ENCODE measurements at places on chromosomes 6 and 20.
A peak's percentile ranks its signal among the peaks of the same experiment; 100 is the strongest.

- no peak for DNase-seq
Measured at GRCh38 chr6:110255211-110255750, 75.1 kb downstream of the CDC40 start.

DNA sequence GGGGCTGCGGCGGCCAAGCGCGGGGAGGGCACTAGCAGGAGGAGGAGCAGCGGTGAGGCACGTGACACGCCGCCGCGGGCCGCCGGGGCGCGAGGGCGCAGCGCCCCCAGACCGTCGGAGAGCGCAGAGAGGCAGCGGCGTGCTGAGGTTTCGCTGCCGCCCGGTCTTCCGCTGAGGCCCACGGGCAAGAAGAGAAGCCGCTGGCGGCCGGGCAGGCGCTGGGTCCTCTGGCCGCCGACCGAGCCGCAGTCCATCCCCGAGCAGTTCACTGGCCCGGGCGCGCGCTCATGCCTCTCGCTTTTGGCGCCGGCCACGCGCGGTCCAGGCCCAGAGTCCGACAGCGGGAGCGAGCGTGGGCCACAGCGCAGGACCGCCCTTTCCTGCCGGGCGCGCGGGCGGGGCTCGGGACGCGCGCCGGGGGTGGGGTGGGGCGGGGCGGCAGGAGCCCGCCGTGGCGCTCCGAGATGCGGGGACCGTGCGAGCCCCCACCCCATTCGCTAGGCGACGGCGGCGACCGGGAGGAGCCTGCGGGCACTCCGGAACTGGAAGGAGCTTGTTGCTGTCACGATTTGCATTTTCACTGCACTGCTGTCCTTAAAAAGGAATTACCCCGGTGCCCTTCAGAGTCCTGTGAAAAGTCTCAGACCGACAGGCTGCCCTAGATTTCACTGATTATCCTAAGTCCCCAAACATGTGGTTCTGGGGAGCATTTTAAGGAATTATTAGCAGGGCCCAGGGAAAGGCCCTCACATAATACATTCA, at the start of gene MCUR1:
Gene MCUR1 (minus strand): TSS at position 382 of the 762 bp plus-strand sequence. CDS start 128 bp downstream, at position 254.
- DNase-seq = peak; percentile 47

DNA sequence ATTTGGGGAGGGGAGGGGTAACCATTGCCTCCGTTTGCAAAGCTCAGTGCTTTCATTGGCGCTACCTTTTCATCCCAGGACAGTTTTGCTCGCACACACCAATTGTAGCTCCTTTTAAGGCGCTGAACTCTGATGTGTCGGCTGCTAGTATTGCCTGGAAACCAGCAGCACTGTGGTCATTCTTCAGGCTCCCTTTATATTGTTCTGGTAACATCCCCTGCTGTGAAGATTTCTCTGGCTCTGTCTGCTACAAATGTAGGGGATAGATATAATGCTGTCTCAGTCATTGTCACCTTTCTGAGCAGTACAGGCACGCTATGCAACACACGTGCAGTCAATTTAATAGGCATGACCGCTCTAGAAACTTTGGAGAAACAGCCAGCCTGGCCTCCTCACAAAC, 172.9 kb upstream of the SASH1 start:
- no peak for DNase-seq

GRCh38 chr6:26240157-26241032, 124.6 kb upstream of the BTN3A2 start:
- DNase-seq = peak; percentile 51

- DNase-seq = no peak
Measured at GRCh38 chr6:24858177-24858653, 59.5 kb upstream of the ARMH2 start.

- no peak for DNase-seq
Measured at GRCh38 chr6:106318061-106318460, 7.5 kb downstream of the ATG5 start.

DNA sequence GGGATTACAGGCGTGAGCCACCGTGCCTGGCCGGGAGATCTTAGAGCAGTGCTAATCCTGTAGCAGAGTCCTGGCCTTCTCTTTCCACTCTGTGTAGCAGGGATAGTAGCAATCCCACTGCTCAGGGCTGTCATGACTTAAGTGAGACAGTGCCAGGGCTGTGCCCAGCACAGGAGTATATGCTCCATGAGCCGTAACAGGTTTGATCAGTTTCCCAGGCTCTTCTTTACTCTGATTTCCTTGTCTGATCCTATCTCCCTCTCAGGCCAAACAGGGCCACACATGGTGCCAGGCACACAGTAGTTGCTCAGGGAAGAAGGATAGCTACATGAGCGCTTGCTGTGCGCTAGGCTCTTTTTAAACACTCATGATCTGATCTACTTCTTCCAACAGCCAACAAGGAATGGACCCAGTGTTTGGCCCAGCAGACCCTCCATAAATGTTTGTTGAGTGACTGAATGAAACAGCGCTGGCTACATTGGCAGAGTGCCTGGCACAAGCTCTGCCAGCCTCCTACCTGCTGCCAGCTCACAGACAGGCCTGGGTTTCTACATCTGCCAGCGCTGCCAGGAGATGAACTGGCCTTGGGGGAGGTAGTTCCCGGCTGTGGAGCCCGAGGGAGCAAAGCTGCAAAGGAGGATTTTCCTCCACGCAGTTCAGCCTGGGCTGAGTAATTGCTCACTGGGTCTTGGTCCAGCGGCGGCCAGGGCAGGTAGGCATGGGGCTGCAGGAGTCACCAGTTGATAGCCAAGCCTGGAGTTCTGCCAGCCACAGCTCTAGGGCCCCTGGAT, 36.9 kb downstream of the SNAI1 start:
- DNase-seq = no peak

GRCh38 chr6:20415304-20415703, 13.6 kb downstream of the E2F3 start:
- no peak for DNase-seq

DNA sequence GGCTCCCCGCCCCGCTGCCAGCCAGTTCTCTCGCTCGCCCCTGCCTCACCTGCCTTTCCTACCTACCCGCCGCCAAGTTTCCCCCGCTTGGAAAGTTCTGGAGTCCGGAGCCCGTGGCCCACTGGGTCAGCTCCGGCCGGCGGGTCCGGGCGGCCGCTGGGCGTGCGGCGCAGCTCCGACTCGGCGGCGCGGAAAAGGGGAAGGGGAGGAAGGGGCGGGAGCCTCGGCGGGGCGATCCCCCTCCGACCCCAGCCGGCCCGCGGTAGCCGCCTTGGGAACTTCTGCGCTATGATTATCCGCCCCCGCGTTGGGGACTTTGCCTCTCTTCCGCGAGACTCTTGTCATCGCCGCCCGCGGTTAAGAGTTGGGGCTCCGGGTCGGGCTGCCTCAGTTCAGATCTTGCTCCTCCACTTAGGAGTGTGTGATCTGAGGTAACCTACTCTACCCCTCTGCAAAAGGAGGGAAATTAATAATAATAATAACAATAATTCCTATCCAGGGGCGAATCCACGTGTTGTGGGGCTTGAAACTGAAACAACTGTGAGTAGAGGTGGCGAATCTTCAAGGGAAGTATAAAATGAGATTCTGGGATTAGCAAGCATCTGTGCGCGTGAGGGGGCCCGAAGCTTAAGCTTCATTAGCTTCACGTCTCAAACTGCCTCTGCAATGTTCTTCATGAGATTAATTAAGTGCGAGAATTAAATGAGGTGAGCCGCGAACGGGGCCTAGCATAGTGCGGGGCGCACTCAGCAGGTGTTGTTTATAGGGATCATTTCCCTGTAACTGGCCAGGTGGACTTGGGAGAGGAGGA, 30.8 kb downstream of the SF3B5 start:
- DNase-seq = peak; percentile 44

- DNase-seq = no peak
Measured at GRCh38 chr6:154878871-154879491, 116.1 kb upstream of the TIAM2 start.

DNA sequence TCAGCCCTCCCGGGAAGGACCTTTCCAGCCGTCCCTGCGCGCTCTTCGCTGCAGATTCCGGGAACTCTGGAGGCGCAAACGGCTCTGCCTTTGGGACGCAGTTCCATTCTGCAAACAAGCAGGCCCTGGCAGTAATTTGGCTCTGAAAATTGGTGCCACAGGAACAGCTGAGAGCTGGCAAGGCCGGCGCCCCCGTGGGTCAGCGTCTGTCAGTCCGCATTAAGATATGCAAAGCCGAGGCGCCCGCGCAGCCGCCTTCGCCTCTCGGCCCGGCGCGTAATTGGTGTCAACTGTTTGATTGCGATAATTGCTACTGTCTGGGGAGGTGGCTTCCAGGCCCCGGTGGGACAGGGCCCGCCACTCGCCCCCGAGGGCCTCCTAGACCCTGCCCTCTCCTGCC, 73.6 kb downstream of the NCR2 start:
- DNase-seq = no peak

DNA sequence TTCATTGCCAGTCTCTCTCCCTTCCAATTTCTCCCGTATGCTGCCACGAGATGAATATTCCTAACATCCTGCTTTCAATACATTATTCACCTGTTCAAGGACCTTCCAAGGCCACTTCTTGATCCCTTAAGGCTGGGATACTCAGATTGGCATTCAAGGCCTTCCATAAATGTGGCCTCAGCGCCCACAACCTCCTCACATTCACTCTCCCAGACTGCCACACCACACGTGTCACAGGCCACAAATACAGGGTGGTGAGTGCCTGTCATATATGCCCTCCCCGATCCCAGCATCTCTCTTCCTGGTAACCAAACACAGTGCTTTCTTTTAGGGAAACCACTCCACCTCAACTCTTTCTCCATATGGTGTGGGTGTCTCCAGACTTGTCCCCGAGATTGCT, 55.5 kb downstream of the TTI1 start:
- no peak for DNase-seq

- DNase-seq = no peak
Measured at GRCh38 chr20:15528391-15529111, 1044.7 kb downstream of the KIF16B start.

DNA sequence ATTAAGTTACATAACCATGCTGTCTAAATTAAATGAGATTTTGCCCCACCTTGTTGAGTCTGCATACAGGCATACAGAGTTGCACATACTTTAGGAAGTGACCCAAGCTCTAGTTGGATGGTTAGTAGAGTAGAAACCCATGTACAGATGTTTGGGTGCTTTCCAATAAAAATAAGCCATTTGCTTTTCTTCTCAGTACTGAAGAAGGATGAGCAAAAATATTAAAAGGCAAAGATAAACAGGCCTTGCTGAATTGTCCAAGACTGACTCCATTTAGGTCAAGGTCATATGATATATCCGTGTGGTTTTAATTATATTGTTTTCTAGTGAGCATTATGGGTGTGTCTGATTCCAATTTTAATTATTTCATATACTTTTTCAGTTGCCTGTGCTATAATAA, 589.4 kb downstream of the RFPL4B start:
- DNase-seq = no peak

- no peak for DNase-seq
Measured at GRCh38 chr6:11398451-11399326, 138.9 kb upstream of the TMEM170B start.

DNA sequence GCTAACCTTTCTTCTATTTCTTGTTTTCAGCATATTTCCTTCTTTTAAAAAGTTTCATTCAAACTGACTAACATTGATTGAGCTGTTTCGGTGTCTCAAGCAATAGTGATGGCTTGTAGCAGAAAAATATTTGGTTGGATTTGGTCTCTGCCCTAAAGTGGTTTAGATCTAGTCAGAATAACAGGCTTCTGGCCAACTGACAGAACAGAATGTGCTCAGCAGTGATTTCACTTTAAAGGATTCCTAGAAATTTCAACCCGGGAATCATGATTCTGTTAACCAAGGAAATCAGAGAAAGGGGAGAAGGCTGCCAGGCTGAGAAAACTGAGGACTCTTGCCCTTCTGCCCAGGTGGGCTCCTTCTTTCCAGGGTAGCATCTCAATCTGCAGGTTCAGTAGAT, 16.6 kb upstream of the GSTA1 start:
- no peak for DNase-seq

DNA sequence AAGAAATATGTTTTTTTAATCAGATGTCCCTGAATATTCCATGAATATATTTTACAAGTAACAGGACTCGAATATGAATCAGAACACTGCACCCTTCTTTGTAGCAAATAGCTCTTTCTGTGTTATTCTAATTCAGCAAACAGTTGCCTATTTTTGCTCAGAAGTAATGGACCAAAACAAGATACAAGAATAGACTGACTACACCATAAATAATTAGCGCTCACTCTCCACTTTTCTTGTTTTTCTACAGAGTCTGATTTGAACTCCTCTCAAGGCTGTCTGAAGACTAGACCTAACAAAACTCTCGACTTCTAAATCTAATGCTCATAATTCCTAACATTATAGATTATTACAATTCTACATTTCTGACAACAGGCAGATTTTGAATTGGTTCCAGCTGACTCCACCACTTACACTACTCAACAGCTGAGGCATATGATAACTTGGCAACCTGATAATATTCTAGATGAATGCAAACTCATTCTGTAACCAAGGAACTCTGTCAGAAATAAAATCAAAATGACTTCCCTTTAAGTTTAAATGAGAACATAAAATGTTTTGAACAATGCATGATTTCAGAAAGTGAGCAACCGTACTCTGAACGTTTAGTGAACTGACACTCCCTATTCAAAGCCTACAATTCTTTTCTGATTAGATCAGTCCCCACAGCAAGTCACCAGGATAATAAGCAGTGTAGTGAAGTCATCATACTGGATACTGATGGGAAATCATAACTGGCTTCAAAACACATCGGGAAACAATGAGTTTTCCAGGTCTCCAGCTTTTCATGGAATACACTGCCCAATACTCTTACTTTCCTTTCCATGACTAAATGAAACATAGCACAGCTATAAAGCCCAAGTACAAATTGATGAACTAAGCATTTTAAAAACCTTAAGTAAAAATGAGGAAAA, 114.2 kb upstream of the BEND6 start:
- no peak for DNase-seq

- DNase-seq = no peak
Measured at GRCh38 chr6:141682391-141682790, 450.3 kb upstream of the GJE1 start.

DNA sequence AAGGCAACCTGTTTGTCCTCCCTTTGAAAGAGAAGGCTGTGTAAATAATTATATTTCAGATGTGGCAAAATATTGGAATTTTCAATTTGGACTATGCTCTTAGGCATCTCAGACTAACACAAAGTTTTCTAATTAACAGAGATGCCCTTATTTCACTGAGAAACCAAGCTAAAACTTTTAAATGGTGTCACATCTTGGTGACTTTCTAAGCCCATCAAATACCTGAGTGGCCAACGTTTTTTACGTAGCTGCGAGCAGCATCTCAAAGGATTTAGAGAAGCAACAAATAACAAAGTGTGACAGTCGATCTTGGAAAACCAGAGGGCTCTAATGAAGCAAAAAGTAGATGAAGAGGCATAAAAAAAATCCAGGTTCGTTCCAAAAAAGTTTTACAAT, 3.4 kb upstream of the HEY2 start:
- no peak for DNase-seq
